Osteoblast (primary cell): ENCODE measurements at places on chromosomes 16 and 17. TPM values are rescaled to one million over a fixed set of nuclear protein-coding genes. Genes with fewer than 3 reads are reported as not detected.

DNA sequence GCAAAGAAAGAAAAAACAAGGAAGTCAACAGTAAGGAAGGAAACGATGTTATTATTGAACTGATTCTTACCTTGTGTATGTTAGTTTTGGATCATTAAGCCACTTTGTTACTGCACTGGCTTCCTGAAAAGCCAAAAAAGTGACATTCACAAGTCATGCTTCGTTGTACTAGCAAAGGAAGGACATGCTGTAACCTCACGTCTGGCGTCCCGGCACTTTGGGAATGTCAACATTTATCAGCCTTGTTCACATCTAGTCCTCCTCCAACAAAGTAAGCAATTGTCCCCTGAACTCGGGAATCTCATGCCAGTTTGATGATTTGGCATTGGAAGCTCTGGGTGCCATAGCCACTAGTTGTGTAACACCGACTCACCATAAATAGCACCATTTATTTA is 731 bp upstream of the MKS1 start:
- no peak for DNase-seq

DNA sequence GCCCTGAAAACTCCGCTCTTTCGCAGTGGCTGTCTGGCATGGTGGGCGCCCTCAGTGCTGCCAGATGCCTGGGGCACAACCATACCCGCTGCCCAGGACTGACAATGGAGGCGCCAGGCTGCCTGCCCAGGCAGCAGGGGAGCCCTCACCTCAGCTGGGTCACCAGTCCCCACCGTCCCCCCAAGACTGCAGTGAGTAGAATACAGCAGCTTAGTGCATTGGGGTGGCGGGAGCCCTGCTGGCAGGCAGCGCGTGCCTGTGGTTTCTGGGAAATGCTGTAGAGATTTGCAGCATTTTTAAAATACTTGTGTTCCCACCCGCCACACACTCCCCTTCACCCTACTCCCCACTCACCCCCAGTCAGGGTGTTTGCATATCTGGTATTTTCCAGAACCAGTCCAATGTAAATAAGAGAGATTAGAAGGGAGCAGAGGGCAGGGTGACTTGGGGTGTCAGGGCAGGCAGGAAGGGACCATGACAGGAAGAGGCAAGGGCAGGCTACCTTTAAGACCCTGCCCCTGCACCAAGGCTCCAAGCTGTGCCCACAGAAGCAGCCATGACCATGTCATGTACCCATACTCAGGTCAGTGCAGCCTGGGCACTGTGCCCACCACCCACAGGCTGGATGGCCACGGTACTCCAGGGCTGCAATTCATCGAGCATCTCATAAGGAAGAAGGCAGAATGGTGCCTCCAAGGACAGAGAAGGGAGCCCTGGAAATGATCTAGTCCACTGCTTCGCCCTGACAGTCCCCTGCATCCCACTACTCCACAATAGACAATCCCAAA is 21.5 kb downstream of the MYO18A start:
- DNase-seq, result peak; percentile 94

DNA sequence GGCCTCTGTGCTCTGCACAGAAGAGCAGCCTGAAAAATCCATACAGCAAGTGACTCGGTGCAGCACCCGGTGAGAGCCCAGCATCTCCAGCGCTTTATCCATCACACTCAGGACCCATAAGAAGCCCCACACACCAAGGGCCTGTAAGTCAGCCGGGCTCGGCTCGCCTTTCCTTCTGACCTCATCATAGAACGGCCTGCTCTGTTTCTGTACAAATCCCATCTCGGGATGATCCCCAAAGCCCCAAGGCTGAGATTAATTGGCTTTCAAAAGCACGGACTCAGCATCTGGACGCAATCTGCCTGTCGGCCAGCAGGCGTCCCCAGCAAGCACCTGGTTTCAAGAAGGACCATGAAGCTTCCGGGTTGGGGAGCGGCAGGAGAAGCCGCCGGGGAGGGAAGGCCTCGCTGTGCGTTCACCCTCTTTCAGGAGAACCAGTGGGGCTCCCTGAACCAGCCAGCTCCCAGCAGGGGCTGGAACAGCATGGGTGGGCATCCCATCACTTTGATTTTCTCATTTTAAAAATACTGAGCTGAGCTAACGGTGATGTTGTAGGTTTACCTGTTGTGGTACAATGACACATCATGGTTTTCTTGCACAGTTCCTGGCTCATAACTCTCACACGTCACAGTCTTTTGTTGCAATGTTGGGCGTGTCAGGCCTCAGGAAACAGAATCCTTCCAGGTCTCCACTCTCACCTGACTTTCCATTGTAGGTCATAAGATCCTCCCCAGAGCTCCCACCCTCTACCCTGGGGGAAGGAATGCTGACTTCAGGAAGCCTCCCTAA is 6.7 kb downstream of the CCDC57 start:
- peak; percentile 97 for DNase-seq

The SLC2A4 gene
- total RNA-seq, result under 0.01 and 0.29 TPM in 2 replicates

The NXPH3 gene
- 1.8 and 3.3 TPM in 2 replicates for total RNA-seq

The LCAT gene
- total RNA-seq, result 6.9 and 8.8 TPM in 2 replicates
